Thoracic aorta (tissue), 2 donors: ENCODE measurements at places on chromosomes 12 and 14. TPM values are rescaled to one million over a fixed set of nuclear protein-coding genes. Genes with fewer than 3 reads are reported as not detected.

- no peak for DNase-seq
Measured at GRCh38 chr12:104505095-104505818, 48.5 kb downstream of the CHST11 start.

DNA sequence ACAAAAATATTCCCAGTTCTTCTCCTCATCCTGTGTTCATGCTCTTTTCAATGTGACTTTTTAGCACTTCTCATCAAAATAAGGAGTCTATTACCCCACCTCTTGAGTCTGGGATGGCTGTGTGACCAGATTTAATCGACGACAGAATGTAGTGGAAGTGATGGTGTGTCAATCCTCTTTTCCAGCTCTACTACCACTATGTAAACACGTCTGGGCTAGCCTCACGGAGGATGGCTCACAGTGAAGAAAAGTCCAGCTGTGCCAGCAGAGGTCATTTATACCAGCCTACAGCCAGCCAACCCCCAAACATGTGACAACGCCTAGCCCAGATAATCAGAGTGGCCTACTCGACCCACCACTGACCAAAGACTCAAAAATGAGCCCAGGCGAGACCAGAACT is 37.3 kb upstream of the FGF6 start:
- DNase-seq: no peak

DNA sequence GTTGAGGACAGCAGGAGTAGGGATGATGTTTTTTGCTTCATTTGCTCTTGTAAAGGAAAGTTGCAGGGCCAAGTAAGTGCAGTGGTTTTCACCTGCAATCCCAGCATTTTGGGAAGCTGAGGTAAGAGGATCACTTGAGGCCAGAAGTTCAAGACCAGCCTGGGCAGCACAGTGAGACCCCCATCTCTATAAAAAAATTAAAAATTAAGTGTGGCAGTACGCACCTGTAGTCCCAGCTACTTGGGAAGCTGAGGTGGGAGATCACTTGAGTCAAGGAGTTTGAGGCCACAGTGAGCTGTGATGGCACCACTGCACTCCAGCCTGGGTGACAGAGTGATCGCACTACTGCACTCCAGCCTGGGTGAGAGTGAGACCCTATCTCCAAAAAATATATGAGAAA is 10.8 kb downstream of the DPF3 start:
- no peak for DNase-seq

The PLEKHD1 gene
- total RNA-seq: 0.49 TPM
